CD4-positive, alpha-beta T cell treated with Interleukin-10 for 1 hour (primary cell): ENCODE measurements at places on chromosomes 11 and 22.

GRCh38 chr11:127485541-127485940 lies 485.0 kb upstream of the KIRREL3 start:
- no peak for DNase-seq

DNA sequence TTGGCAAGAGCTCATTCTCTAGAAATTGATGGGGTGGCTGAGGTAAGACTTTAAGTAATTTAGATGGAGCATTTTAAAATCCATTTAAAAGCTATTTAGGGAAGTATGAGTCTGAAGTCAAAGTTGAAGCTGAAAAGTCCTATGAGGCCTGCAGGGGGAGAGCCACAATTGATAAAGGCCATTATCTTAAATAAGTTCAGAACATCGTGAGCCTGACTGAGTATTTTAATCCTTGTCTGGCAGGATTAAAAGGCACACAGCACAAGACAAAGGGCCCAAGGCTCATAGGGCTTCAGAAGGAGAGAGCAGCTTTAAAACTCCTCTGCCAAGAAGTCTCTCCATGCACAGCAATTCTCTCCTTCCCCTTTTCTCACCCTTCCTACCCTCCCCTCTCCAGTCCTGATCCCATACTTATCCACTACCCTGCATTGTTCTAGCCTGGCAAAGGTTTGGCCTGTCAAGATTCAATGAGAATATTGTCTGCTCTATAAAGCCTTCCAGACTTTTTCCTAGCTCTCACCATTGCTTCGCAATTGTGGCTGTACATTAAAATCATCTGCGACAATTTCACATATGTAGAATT lies 1312.9 kb downstream of the FAM181B start:
- DNase-seq, result no peak

DNA sequence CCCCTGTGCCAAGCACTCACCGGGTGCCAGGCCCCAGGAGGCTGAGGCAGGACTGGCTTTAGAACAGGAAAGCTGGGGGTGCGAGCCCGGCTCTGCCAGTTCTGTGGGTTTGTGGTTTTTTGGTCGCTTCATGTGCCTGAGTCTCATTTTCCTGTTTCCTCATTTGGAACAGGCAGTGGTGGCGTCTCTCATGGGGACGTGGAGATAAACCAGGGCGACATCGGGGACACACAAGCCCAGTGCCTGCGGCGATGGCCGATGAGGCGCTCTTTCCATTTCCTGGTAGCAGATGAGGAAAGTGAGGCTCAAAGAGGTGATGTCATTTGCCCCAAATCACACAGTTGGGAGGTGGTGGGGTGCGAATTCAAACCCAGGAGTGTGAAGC lies 20.8 kb upstream of the CHKA start:
- DNase-seq, result peak; percentile 18

- DNase-seq, result no peak
Measured at GRCh38 chr22:47627556-47628253, 865.3 kb downstream of the TBC1D22A start.

DNA sequence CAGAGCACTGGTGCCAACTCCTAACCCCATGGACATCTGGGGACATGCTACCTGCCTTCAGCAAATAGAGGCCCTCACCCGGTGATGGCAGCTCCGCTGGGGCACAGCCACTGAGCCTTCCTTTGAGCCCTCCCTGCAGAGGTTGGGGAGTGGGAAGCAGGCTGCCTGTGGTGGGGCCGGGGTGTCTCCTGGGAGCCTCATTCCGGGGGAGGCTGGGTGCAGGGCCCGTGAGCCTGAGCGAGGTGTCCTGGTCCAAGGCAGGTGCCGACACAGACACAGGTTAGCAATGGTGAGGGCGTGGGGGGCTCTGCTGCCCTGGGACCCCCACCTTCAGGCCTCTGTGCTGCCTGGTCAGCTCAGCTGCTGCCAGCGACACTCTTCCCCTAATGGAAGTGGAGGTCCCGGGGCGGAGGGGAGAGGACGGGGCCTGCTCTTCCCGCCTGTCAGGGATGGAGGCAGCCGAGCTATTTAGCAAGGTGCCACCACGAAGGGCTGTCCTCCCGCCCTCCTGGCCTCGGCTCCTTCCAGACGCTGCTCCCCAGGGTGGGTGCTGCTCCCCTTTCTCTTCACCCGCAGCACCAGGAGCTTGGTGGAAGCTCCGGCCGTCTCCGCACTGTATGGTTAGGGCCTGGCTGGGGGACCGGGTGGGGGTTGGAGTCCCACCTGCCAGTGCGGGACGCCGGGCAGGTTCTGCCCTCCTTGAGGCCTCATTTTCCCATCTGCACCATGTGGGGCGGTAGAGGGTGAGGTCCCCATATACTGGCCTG lies 11.2 kb downstream of the TSPAN4 start:
- no peak for DNase-seq

DNA sequence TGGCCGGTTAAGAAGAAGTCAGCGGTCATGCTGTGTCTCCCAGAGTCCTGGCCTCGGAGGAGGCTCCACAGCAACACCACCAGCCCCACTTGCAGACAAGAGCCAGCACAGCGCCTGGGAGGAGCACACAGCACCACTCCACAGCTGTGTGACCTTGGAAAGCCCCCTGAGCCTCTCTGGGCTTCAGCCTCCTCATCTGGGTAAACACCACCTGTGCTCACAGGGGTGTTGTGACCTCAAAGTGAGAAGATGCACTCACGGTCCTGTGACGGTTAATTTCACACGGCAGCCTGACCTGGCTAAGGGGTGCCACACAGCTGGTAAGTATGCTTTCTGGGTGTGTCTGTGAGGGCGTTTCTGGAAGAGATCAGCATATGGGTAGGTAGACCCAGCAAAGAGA lies 54.7 kb downstream of the PHF21B start:
- DNase-seq, result no peak
